CD4-positive, alpha-beta T cell treated with Interleukin-2 at 100 ng/mL for 4 hours (primary cell): ENCODE measurements at places on chromosomes 7 and 10.

GRCh38 chr10:59073456-59074053 lies 102.9 kb upstream of the PHYHIPL start:
- DNase-seq = no peak

GRCh38 chr10:1468811-1469210 lies 268.5 kb downstream of the ADARB2 start:
- DNase-seq = no peak

DNA sequence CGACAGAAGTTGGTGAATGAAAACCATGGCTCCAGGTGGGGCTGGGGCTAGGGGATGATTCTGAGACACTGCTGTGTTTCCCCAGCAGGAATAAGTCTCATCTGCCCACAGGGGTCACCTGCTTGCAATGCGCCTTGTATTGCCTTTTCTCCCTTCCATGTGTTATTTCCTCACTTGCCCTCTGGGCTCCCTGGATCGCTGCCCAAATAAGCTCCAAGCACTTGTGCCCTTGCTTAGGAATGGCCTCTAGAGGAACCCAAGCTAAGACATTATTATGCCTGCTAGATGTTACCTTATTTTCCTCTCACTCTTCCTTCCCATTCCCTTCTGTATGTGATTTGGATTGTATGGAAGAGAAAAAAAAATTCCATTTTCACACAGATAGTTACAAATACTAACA lies 24.8 kb upstream of the PLPP4 start:
- DNase-seq = no peak

DNA sequence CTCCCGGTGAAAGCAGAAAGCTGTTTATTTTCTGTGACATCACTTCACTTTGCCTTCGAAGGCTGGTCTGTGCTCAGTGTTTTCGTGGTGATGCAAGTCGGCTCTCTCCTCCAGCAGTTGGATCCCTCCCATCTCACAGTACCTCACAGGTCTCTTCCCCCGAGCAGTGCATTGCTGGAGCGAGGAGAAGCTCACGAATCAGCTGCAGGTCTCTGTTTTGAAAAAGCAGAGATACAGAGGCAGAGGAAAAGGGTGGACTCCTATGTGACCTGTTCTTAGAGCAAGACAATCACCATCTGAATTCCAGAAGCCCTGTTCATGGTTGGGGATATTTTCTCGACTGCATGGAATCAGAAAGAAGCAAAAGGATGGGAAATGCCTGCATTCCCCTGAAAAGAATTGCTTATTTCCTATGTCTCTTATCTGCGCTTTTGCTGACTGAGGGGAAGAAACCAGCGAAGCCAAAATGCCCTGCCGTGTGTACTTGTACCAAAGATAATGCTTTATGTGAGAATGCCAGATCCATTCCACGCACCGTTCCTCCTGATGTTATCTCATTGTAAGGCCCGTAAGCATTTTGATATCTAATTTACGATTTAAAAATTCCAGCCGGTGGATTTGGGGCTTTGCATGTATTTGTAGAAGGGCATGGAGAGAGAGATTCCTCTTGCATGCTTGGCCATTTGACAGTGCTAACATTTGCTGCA lies at the start of gene LGI1:
Gene LGI1, plus strand, starts transcription at position 136 of the 707 bp plus-strand sequence. Its CDS starts 209 bp downstream, at position 345.
- no peak for DNase-seq

GRCh38 chr10:34967335-34967880 lies 122.7 kb downstream of the CUL2 start:
- no peak for DNase-seq

DNA sequence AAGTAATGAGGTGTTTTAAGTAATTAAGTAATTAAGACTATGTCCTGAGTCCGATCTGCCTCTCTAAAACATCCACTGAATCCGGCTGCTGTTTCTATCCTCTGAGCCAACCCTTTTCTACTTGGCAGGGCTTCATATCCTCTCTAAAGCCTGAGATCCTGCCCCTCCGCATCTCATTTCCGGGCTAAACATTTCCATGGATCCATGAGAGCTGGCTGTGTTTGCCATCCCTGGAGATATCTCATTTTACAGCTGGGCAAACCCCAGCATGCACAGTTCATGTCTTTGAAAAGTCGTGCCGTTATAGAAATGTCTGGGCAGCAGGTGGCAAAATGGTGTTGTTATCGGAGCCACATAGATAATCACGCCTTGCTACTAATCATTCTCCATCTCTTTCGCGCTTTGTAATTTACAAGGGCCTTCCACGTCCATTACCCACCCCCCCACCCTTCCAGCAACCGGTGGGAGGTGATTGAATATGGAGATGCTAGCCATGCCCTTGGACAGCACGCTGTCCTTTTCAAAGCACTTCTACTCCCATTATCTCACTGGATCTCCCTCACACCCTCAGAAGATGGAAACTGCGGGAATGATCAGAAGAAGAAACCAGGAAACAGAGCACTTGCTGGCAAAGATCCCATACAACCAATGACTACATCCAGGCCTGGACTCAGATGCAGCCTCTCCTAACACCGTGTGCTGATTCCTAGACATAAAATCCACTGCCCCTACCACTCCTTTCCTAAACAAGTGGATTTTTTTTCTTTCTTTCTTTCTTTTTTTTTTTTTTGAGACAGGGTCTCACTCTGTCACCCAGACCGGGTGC lies 1189.2 kb downstream of the TYW1 start:
- no peak for DNase-seq

- peak; percentile 70 for DNase-seq
These were observed 973 bp downstream of the CAMK1D start for GRCh38 chr10:12350167-12350872.

DNA sequence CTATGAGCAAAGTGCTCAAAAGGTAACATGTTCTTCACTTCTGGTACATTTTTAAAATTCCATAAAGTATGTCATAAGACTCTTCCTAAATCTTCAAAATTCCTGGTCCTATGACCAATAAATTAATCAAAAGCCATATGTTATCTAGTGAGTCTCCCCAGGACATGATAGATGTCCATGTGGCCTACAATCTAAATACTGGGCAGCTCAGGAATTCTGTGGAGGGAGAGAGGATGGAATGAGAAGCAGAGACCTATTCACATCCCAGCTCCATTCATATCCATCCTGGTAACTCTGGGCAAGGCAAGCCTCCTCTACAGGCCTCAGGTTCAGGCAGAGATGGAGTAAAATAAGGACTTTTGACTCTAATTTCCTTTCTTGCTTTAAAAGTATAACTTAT lies 224.8 kb downstream of the MTERF1 start:
- no peak for DNase-seq

DNA sequence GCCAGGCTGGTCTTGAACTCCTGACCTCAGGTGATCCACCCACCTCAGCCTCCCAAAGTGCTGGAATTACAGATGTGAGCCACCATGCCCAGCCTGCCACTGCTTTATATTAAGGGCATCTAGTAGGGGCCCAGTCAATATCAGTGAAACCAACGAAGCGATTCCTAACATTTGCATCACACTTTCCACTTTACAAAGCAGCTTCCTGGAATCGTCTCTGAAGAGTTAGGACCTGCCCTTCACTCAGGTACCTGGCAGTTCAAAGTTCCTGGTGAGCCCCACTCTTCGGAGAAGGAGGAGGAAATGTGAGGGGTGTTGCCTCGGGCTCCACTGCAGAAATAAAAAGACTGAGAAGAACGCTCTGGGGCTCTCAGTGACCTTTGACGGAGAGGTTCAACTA lies 31.1 kb upstream of the EZH2 start:
- peak; percentile 35 for DNase-seq

GRCh38 chr7:142598297-142598696 lies 151.0 kb upstream of the PRSS1 start:
- DNase-seq = no peak

DNA sequence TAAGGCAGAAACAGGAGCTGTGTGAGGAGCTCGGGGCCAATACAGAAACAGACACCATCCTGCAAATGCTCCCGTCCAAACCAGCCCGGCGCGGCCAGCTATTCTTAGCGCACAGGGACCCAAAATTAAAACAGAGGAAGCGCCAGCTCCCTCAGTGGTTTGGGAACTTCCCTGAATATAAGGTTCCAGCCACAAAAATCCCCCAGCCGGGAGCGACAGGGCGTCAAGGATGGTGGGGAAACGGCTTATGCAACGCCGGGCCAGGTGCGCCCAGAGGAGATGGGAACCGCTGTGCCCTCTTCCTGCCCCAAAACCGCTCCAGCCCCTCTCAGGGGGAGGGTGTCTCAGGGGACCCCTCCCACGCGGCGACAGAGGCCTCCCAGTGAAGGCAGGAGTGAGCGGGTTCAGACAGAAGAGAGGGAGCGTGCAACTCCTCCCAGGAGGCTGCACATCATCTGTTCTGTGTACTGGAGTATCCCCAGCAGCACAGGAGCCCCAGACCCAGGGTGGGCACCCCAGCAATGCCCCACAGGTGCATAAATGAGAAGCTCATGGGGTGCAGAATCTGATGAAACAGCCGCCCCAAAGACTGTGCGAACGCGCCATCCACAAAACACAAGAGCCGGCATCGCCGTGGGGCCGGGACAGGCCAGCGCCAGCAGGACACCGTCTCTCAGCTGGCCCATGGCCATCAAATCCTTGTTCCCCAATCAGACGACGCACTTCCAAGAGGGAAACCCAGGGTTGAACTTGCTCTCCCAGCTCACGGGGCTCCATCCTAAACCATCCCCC lies 73.9 kb upstream of the PDGFA start:
- DNase-seq = no peak

DNA sequence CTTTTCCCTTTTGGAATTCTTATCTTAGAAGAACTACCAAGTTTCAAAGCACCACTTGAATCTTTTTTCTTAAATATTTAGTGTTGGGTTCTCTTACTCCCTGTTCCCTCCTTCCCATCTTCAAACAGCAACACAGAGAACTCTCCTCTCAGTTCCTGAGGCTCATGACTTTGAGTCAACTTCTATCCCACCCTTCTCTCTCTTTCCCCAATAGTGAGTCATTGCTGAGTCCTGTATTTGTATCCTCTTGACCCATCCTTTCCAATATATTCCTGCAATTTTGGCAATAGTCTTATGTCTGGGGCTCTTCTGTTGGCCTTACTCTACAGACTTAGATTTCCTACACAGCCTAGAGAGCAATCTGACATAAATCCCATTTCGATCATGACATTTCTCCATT lies 20.8 kb upstream of the JCAD start:
- no peak for DNase-seq

- no peak for DNase-seq
These were observed 48.6 kb downstream of the EXOC4 start for GRCh38 chr7:133301444-133301843.

- DNase-seq = no peak
These were observed 54.5 kb downstream of the WAC start for GRCh38 chr10:28587270-28587969.

GRCh38 chr10:75003891-75004290 lies 107.6 kb upstream of the SAMD8 start:
- no peak for DNase-seq

- DNase-seq = no peak
These were observed 482.5 kb downstream of the SEMA3D start for GRCh38 chr7:84704380-84704779.
